ENCODE measurements at places on chromosomes 7 and 10.

DNA sequence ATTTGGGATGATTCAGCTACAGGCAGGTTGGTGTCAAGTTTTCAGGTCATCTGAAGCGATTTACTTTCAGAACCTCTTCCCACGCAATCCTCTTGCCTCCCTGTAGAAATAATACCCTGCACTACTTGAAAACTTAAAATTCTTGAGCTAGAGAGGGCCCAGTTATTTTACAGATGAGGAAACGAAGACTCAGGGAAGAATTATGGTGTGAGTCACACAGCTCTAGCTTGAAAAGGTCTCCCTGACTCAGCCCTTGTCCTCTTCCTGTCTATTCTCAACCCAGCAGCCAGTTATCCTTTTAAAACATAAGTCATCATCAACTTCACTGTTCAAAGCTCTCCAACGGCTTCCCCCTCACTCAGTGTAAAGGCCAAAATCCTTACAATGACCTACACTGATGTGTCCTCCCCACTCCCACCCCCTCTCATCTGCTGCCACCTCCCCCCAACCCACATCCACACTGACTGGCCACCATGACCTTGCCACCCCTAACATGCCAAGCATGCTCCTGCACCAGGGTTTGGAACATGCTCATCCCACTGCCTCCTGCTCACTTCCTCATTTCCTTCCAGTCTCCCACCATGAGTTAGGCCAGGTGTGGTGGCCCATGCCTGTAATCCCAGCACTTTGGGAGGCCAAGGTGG, 3.4 kb downstream of the DNMBP start:
- DNase-seq: no peak

- no peak for DNase-seq
Observed at GRCh38 chr7:158266426-158266816, 321.2 kb downstream of the PTPRN2 start.

DNA sequence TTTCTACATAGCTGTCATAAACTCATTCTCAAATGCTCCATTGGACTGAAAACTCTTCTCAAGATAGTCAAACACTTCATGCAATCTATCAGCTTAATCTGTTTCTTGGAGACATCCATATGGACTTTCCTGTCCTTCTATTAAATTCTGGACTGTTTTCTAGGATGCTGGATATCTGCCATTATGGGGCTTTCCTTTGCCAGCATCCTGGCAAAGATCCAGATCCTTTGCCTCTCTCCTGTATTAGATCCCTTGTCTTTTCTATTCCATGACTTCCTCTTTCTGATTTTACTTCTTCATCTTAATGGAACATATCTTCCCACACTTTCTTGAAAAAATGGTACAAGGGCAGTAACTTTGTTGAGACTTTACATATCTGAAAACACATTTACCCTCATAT, 35.9 kb upstream of the SKAP2 start:
- no peak for DNase-seq

DNA sequence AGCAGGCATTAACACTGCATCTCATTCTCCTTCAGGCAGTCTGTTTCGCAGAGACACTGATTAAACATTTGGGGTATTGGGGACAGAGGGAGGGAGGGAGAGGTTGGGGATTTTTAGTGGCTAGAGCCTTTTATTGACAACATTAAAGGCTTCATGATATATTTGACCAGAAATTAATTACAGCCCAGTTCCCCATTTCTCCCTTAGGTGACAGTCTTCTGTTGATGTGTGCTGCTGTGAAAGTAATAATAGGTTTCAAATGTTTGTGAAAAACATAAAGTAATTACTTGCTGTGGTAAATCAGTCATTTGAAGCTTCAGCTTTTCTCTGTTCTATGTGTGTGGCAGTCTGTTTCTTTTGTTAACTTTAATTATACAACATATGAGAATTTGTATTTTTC, 105.3 kb upstream of the LRGUK start:
- no peak for DNase-seq

DNA sequence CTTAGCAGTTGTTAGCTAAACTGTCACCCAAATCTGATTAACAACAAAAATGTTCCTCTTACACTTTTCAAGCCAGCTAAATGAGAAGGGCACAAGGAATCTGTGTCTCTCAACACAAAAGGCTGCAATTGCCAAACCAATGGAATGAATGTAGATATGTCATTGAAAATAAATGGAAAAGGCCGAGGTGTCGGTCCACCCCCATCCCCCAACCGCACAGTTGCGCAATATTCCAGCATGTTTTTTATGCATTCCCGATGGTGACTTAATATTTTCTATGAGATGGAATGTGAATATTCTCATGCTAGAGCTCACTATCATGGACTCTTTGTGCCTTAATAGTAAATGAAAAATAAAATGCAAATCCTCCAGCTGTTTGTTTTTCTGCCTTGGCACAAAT, 181.6 kb upstream of the LRGUK start:
- no peak for DNase-seq

- DNase-seq: no peak
Observed at GRCh38 chr7:51141451-51142003, 175.1 kb downstream of the COBL start.

GRCh38 chr7:47422611-47423010, 159.3 kb downstream of the TNS3 start:
- DNase-seq: no peak

DNA sequence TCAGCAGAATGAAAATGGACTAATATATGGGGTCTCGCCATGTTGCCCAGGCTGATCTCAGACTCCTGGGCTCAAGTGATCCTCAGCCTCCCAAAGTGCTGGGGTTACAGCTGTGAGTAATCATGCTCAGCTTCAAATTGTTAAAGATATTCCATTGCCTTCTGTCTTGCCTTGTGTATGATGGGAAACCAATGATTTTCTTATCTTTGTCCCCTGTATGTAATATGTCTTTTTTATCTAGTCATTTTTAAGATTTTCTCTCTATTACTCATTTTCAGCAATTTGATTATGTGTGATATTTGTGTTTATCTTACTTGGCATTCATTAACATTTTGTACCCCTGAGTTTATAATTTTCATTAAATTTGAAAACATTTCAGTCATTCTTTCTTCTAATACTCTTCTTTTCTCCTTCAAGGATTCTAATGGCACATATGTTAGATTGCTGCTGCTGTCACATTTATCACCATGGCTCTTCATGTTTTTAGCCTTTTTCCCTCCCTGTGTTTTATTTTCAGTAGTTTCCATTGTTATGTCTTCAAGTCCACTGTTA, 12.6 kb downstream of the LYZL1 start:
- no peak for DNase-seq

GRCh38 chr10:4250587-4250887, 465.5 kb upstream of the KLF6 start:
- DNase-seq: no peak

GRCh38 chr7:54823776-54824175, 64.8 kb upstream of the SEC61G start:
- DNase-seq: no peak

DNA sequence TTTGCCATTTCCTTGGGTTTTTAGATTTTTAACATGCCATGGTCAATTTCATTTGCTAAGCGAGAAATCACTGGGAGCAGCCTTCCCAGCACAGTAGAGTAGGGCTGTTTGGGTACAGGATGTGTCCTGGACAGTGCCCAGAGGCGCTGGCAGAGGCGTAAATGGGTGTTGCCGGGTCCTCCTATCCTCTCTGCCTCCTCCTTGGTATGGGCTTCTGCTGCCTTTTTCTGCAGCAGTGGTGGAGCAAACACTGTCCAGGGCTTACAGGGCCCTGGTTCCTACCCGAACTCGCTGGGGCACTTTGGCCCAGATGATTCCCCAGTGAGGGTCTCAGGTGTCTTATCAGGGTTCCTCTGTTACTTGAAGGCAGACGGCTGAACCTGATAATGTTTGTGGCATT, 298.3 kb downstream of the RPS24 start:
- DNase-seq: peak; percentile 29

DNA sequence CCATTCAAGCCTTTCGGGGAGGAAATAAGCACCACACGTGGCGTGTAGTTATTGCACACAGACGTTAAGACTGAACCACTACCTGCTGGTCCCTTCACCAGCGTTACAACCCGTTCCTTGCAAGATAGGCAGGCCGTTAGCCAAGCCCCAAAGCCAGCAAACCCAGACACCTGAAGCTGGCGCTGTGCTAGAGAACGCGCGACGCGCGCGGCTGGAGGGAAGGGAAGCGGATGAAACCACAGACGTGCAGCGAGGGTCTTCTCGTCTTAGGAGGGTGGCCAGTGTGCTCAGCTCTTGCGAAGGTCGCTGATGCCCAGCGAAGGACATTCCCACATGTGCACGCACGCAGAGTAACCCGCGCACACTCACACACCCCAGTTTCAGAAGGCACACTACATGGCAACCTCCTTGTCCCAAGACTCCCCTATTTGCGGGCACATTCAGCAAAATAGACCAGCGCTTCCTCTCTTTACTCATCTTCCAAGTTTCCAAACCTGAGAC, 980 bp downstream of the TMEM26 start:
- no peak for DNase-seq

DNA sequence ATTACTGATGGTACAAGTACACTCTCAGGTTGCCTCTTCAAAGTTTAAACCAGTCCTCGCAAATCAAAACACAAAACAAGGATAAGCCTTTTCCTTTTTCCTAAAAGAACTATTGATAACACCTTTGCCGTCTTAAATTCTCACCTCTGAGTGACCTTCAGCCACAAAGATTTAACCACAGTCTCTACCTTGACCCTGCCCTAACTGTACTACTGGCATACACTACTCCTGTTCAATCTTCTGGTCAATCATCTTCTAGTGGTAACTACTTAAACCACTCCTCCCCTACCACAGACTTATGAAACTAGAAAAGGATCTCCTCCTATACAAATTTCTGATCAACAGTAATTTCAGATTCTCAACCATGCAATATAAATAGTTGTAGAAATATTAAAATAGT, 15.1 kb downstream of the UPF2 start:
- DNase-seq: no peak

GRCh38 chr7:4819560-4820404, 42.0 kb downstream of the PAPOLB start:
- DNase-seq: no peak

GRCh38 chr7:113730309-113730955, 188.4 kb downstream of the PPP1R3A start:
- DNase-seq: no peak

- DNase-seq: no peak
Observed at GRCh38 chr10:28769091-28769604, 91.8 kb downstream of the BAMBI start.

DNA sequence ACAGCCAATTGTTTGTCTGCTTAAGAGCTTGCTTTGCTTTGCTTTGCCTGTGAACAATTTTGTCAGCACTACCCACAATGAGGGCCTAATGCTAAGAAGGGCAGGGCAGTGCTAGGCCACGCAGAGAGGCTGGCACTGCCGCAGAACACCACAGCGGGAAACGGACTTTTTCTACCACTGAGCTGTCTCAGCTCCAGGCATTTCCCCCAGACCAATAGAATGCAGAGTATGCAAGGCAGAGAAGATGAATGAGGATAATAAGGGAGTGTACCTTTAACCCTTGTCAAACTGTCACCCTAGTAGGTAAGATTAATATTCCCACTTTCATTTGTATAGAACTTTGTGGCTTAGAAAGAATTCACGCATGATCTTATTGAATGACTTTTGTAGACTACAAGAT, 104.5 kb downstream of the SH3PXD2A start:
- no peak for DNase-seq

DNA sequence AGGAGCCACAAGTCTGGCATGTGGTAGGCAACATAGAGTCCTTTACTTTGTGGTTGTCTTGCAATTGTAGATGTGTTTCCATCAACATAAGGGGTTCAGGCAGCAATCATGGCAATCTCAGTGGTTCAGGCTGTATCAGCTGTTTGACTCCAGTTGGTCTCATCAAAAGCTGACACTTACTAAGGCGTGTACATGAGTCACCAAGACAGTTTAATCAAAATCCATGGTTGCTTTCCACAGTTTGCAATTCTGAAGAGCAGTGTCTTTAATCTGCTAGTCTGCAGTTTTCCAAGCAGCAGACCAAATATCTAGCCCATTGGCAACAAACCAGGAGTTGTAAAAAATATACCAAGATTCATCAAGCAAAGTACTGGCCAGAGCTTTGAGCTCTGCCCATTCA, 210.2 kb downstream of the MDFIC start:
- no peak for DNase-seq

DNA sequence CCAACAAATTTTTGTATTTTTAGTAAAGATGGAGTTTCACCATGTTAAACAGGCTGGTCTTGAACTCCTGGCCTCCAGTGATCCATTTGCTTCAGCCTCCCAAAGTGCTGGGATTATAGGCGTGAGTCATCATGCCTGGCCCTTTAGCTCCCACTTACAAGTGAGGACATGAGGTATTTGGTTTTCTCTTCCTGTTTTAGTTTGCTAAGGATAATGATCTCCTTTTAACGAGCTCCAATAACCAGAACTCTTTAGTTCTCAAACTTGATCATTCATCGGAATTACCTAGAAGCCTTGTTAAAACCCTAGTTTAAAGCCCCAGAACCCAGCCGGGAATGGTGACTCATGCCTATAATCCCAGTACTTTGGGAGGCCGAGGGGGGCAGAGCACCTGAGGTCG, 481.4 kb downstream of the TYW1 start:
- no peak for DNase-seq

DNA sequence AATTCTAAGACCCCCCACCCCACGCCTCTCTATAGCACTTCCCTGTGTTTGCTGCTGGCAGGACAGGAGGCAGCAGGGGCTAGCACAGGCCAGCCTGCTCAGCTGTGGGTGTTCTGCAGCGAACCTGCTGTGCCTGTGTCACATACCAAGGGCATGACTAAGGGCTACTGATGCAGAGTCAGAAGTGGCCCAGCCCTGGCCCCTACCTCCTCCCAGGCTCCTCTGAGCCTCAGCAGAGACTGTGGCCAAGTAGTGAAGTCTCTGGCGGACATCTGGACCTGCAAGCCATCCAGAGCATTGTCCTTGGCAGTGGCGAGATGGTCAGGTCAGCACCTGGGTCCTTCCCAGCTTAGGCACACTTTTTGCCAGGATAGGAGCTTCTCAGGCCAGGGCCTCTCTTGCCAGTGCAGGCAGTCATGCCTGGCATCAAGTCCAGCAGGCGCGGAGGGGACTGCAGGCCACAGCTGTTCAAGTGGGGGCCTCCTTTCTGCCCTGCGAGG, 116.3 kb upstream of the RET start:
- peak; percentile 30 for DNase-seq

DNA sequence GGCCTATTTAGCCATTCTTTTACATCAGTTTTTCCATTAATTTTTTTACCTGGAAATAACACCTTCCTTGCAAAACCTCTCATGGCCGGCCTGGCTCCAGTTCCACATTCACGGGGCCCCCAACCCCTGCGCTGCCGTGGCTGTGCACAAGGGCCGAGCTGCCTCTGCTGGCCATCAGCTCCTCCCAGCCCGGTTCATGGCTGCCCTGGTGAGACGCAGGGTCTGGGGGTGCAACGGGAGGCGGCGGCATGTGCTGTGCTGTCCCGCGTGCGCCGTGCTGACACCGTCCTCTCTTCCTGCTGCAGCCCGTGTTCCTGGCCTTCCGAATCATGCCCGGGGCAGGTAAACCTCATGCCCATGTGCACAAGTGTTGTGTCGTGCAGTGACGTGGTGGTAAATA, 4.4 kb downstream of the NKX6-2 start:
- no peak for DNase-seq

GRCh38 chr7:133678137-133678814, 425.4 kb downstream of the EXOC4 start:
- DNase-seq: no peak

Measured in activated CD8-positive, alpha-beta memory T cell treated with anti-CD3 and anti-CD28 coated beads, Interleukin-2, amount 50 U/mL, for 48 hours (primary cell).